CD4-positive, alpha-beta T cell treated with Interleukin-10 for 1 hour (primary cell): ENCODE measurements at places on chromosomes 7 and 10.

DNA sequence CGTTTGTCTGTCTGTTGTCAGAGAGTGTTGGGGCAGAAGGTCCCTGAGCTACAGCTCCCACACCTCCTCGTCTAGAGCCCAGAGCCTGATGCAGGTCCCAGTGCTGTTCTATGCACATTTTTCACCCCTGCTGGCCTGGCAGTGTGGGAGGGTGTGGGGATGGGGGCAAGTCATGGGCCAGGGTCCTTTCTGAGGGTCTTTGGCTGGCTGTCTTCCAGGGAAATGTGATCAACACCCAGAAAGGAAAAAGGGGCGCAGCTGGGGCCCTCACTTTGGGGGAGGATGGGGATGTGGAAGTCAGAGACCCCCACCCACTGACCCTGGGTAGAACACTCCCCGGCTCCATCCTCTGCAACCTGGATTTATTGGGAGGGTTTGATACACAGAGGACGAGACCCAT lies 50.0 kb upstream of the ZNF716 start:
- DNase-seq, result no peak

GRCh38 chr7:43454936-43455518 lies 127.9 kb upstream of the STK17A start:
- peak; percentile 19 for DNase-seq

- DNase-seq, result peak; percentile 11
Observed at GRCh38 chr10:22475651-22476600, 130.6 kb downstream of the SPAG6 start.

- DNase-seq, result peak; percentile 6
Observed at GRCh38 chr10:114239117-114239993, at the start of gene VWA2. Gene VWA2 (plus strand): TSS chr10:114239254. CDS start chr10:114248714, 9,460 bp downstream.

- DNase-seq, result no peak
Observed at GRCh38 chr7:14596421-14596820, 306.1 kb downstream of the DGKB start.

- no peak for DNase-seq
Observed at GRCh38 chr10:63054889-63055611, 78.1 kb upstream of the NRBF2 start.

GRCh38 chr7:39414224-39415035 lies 151.8 kb upstream of the YAE1 start:
- DNase-seq, result peak; percentile 23

DNA sequence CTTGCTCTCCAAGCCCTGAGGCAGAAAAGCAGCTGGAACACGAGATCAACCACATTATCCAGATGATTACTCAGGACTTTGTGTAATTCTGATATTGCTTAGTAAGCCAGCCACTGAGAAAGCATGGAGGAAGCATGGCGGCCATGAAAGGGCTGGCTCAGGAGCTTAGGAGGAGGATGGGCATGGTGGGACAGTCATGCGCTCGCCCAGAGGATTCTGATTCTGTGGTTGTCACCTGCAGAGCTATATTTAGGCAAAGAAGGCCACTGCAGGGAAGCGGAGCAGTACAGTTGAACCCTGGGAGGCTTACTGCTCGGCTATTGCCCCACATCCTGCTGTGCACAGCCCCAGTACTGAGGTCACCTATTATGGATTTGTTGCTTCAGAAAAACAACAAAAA lies 128.8 kb upstream of the DNAJB12 start:
- DNase-seq, result no peak

- no peak for DNase-seq
Observed at GRCh38 chr10:52250510-52250909, 63.6 kb upstream of the DKK1 start.

GRCh38 chr10:119500821-119501220 lies 41.7 kb downstream of the RGS10 start:
- DNase-seq, result no peak

DNA sequence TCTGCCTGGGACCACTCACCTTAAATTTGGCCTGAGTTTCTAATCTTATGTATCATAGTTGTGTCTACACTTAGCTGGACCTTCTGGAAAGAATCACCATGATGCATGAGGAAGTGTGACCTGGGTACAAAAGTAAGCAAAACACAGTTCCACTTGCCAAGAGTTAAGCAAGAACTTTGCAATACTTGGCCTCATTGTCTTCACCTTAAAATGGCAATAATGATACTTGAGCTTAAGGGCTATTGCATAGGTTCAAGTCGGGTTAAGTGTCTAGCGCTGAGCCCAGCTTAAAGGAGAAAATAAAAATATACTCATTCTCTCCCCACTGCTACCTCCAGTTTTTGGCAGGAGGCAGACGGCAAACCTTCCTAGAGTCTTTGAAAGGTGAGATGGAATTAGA lies 133.9 kb upstream of the BMPER start:
- DNase-seq, result no peak

DNA sequence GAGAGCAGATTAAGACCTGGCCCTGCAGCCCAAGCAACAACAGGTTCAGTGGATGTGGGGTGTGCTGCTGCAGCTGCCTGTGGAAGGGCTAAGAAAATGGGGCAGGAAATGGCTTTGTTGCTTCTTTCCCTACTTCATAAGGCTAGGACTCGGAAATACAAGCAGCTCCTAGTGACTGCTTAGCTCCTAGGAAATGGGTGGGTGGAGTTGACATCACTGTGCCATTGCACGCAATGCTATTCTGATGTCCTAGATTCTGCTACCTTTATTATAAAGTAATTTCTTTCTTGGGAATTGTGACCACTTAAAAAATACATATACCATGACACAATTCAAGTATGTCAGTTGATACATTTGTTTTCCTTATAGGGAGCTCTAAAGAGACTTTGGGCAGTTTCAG lies 155.8 kb downstream of the FANK1 start:
- no peak for DNase-seq

DNA sequence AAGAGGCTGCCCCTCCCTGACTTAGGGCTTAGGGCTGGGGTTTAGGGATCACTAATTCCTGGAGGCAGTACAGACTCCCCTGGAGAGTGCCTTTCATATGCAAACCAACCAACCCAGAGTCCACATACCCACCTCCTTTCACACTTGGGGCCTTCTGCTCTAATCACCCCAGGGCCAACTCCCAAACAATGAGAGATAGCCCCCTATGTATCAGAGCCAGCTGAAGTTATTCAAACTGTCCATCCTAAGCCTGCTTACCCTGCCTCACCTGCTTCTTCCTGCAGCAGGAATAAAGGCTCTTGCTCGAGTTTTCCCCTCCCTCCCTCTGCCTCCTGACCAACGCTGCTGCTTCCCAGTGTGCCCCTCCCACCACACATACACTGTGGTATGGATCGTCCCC lies 51.8 kb upstream of the SLC35G1 start:
- no peak for DNase-seq

- DNase-seq, result no peak
Observed at GRCh38 chr10:71999360-72000072, 35.3 kb downstream of the CHST3 start.

DNA sequence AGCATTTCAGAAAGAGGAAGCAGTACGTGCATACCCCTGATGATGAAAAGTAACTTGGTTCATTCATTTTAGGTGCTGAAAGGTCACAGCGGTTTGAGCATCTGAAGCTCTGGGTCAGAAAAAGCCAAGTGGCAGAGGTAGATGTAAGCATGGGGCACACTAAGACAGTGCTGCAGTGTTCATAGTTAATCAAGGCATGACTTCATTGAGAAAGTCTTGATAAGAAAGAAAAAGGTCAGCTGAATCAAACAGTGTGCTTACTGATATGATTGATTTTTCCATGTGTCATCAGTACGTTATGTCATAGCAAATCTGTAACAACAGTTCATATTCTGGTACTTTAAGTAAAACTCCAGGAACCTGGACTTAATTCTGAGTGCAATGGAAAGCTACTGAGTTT lies 107.7 kb upstream of the PCLO start:
- no peak for DNase-seq

- DNase-seq, result no peak
Observed at GRCh38 chr10:59311025-59311424, 51.3 kb downstream of the FAM13C start.

- DNase-seq, result no peak
Observed at GRCh38 chr10:33815776-33816175, 481.3 kb upstream of the NRP1 start.

GRCh38 chr7:83267141-83267631 lies 104.5 kb upstream of the PCLO start:
- DNase-seq, result no peak

- DNase-seq, result no peak
Observed at GRCh38 chr7:7988706-7989105, 20.1 kb downstream of the GLCCI1 start.

GRCh38 chr10:96025566-96025965 lies 17.8 kb upstream of the CCNJ start:
- DNase-seq, result no peak

- no peak for DNase-seq
Observed at GRCh38 chr10:31937371-31937770, 8.7 kb upstream of the ARHGAP12 start.

GRCh38 chr7:38360776-38361175 lies 87.3 kb upstream of the TARP start:
- DNase-seq, result no peak

GRCh38 chr7:2967253-2967652 lies 76.4 kb downstream of the CARD11 start:
- DNase-seq, result no peak

- no peak for DNase-seq
Observed at GRCh38 chr7:106418526-106418925, 133.7 kb upstream of the NAMPT start.
